Activated CD8-positive, alpha-beta memory T cell treated with anti-CD3 and anti-CD28 coated beads, Interleukin-2, amount 50 U/mL, for 48 hours (primary cell): ENCODE measurements at places on chromosomes 2 and 18.
A peak's percentile ranks its signal among the peaks of the same experiment; 100 is the strongest.

DNA sequence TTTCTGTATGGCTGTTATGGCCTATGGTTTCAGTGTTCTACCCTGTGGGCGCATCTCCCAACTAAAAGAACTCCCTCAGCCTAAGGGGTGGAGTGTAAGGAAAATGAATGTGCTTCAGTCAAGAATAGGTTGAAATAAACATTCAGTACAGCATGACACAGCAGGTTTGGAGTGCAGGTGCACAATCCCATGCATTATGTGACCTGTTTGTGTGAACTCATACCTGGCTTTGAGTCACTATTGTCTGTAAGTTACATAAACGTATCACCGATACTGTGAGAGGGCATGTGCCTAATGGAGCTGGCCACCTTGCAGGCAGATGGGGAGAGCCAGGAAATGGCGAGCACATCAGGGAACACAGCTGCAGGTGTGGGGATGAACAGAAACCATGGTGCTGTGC, 216.0 kb downstream of the DSEL start:
- no peak for DNase-seq

- DNase-seq = peak; percentile 38
Measured at GRCh38 chr2:233828546-233829192, 25.7 kb downstream of the HJURP start.

DNA sequence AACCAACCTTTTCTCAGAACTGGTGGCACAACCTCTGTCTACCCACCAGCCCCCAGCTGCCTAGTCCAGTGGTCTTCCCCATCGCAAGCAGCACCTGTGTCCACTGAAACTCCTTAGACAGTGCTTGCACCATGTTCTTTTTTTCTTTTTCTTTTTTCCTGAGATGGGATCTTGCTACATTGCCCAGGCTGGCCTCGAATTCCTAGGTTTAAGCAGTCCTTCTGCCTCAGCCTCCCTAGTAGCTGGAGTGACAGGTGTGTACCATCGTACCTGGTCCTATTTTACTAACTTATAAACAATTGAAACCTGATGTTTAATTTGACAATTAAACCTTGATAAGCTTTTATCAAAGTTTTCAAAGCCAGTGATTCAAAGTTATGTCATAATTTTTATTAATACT, 30.8 kb downstream of the SANBR start:
- DNase-seq = no peak

DNA sequence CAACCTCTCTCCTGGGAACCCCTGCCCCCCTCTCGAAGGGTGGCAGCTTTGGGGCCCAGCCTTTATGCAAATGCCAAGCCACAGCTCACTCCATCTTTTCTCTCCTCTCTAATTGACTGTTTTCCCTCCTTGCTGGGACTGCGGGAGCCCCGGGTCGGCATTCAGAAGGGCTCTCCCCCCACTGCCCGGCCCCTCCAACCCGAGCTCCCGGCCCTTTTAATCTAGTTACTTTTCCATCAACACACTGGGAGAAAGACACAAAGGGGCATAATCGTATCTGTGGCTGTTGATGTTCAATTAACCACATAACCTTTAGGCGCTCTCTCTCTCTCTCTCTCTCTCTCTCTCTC, 95.4 kb downstream of the INHBB start:
- no peak for DNase-seq

DNA sequence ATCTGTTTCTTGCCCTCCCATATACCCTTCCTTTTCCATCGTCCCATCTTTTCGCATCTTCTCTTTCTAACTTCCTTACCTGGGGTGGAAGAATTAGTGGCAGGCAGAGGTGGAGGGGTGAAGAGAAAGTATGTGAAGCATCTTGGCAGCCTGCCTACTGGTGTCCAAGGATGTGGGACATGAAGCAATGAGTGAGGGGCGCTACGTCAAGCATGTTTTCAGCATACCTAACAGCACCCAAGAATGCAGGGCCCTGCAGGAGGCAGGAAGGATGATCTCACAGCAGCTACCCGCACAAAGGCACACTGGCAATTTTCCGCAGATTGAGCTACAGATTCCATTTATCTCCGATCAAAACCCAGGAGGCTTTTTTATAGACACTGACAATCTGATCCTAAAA, 42.2 kb downstream of the METTL4 start:
- no peak for DNase-seq

GRCh38 chr2:70496819-70497218, 56.8 kb downstream of the TGFA start:
- DNase-seq = no peak

GRCh38 chr18:36012891-36013290, 40.4 kb downstream of the RMP24 start:
- DNase-seq = no peak

GRCh38 chr2:130834091-130834930, 2.4 kb upstream of the ARHGEF4 start:
- no peak for DNase-seq

GRCh38 chr2:101854877-101855276, 136.9 kb upstream of the IL1R2 start:
- no peak for DNase-seq

DNA sequence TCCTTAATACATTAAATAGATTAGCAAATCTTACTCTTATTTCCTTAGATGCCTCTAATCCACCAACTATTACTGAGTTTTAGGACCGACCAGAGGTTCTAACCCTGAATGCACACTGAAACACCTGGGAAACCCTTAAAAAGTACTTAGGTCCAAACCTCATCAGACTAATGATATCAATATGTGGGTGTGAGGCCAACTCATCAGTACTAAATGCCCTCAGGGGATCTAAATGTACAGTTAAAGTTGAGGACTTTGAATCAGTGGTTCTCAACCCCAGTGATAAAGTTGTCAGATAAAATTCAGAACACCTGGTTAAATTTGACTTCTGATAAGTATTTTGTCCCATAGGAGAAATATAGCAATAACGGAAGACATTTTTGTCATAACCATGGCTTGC, 20.9 kb downstream of the MMADHC start:
- no peak for DNase-seq

- no peak for DNase-seq
Measured at GRCh38 chr2:150292807-150293206, 194.7 kb downstream of the RND3 start.

DNA sequence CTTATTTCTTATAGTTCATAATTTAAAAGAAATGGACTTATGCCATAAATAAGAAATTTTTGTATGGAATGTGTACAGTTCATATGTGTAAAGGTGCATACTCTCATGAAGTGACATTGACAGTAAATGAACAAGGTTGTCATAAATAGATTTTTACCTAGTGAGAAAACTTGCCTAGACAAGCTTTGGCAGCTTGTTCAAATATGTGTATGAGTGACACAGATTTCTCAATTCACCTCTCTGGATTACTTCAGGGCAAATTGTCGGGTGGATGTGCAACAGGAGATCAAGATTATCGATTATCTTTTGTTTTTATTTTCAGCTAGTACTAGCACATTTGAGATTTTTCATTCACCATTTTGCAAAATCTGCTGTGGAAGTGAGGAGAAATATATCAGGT, 758.1 kb upstream of the ACVR2A start:
- no peak for DNase-seq

DNA sequence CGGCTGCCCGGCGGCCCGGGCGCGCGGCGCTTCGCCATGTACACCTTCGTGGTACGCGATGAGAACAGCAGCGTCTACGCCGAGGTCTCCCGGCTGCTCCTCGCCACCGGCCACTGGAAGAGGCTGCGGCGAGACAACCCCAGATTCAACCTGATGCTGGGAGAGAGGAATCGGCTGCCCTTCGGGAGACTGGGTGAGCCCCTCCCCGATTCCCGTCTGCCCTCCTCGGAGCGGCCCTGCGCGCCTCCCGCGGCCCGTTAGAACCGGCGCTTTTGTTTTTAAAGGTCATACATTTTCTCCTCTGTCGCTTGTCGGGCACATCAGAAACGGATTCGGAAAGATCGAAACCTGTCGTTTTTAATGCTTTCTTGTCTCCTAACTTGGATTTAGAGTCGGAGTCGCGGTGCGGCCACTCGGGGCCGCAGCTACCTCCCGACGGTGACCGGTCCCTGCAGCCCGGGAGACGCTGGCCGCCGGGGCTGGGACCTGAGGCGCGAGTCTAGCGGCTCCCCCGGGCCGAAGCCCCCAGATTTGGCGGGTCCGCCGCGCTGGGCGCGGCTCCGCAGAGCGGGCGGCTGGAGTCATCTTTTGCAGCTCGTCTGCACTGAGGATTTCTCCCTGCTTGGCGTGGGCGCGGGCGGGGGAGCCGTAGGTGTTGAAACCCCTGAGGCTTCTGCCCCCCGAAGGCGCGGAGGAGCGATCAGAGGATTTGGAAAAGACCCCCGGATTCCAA, 519 bp downstream of the TTL start:
- peak; percentile 74 for DNase-seq

DNA sequence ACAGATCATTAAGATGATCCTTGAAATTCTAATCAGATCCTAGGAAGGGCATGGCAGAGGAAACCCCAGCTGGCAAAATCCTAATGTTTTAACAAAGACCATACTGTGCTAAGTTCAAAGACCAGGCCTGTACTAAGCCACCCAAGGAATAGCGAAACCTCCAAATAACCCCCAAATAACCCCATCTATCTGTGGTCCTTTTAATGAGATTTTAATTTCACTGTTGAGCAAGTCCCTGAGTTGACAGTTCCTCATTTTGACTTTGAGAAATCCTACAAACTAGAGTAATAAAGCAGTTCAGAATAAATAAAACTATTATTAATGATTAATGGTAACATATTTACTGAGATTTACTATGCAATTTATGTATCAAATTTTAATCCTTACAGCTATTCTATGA, 259.8 kb downstream of the STK39 start:
- no peak for DNase-seq

DNA sequence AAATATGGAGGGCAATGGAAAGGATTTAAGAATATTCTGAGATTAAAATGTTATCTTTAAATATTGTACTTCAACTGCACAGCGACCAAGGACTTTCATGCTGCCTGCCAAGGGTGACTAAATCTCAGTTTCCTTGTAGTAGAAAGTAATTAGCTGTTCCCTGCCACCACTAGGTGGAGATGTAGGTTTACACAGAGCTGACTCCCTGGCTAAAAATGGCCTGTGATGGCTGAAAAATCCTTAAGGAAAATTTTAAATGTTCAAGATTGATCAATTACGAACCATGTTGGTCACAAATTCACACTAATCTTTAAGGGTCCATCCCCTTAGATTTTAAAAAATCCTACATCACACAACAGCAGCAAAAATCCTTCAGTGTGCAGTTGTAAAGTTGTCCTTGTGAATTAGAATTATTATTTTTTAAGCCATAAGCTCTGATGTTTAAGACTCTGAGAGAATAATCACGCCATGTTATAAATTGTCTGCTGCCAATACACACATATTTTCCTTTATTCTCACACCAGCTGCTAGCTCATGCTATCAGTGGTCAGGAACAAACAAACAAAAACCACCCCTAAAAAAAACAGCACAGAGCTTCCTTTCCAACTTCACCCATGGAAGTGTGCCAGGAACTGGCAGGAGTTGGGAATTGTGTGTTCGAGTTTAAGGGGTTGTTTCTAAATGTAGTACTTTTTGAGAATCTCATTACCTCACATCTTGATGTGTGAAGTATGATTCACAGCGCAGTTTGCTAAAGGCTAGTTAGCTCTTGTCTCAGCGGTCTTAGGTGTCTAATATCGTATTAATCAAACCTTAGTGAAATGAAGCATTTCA, 399.8 kb downstream of the TMEM182 start:
- no peak for DNase-seq

DNA sequence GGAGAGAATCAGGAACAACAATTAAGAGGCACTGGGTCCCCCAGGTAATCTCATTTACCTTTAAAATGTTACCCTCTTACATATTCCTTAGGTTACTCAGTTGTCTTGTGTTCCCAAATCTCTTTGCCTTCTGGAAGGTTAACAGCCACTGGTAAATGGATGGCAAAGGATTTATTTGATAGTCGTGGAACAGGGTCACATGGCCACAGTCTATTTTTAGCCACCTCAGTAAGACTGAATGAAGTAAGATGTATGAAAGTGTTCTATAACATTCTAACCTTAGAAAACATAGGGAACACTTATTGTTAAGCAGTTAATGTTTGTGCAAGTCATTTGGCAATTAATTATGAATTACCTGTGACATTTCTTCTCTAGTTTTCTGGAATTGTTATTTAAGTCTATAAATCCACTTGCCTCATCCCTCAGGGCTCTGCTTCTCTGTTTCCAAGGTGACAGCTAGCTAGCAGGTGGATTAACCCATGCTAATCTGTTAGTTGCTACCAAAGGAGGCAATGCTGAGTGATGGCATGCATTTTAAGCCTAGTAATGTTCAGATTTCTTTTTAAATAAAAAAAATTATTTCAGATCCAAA, 211.0 kb downstream of the PIK3C3 start:
- DNase-seq = no peak

DNA sequence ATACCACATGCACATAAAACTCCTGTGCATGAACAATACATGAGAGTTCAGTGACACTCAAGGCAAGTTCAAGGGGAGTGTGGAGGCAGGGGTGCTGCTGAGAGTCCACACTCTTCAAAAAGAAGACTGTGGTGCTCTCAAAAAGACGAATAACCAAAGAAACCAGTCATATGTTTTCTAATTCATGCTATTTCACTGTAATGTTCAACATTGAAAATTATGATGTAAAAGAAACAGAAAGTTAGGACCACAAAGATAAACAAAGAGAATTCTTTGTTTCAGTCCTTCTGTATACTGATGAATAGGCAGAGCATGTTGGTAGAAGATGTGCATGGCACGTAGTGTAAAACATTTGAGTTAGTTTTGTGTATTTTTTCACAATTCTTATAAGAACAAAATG, 864.2 kb upstream of the LRATD1 start:
- no peak for DNase-seq

DNA sequence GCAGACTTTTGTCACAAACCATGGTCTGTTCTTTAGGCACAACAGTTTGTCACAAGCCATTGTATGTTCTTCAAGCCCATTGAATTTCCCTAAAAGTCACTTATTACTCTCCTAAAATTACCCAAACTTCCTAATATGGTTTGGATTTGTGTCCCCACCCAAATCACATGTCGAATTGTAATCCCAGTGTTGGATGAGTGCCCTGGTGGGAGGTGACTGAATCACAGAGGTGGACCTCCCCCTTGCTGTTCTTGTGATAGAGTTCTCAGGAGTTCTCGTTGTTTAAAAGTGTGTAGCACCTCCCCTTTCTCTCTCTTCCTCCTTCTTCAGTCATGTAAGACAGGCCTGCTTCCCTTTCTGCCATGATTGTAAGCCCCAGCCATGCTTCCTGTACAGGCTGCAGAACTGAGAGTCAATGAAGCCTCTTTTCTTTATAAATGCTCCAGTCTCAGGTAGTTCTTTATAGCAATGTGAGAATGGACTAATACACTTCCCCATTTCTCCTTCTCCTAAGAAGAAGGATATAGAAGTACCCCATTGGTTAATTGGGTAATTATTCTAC, 11.2 kb upstream of the GYPC start:
- DNase-seq = no peak

- DNase-seq = no peak
Measured at GRCh38 chr2:186503827-186504606, 18.0 kb downstream of the ZC3H15 start.

DNA sequence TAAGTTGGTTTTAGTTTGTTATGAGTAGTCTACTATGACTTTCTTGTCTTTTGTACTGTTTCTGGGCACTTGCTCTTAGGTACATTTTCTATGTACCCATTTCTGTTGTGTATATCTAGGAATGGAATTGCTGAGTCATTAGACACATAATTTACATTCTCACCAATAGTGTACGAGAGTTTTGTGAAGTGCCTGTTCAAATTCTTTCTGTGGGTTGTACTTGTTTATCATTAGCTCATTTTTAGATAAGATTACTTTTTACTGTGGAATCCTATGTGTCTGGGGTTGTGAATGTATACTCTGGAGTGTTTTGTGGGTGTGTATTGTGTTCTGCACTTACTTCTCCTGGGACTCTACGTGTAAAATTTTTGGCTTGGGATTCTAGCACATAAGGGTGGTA, 36.6 kb upstream of the CD28 start:
- DNase-seq = no peak
